SIG-M5 (cell line): ENCODE measurements at places on chromosomes 2 and 18.
A peak's percentile ranks its signal among the peaks of the same experiment; 100 is the strongest.

DNA sequence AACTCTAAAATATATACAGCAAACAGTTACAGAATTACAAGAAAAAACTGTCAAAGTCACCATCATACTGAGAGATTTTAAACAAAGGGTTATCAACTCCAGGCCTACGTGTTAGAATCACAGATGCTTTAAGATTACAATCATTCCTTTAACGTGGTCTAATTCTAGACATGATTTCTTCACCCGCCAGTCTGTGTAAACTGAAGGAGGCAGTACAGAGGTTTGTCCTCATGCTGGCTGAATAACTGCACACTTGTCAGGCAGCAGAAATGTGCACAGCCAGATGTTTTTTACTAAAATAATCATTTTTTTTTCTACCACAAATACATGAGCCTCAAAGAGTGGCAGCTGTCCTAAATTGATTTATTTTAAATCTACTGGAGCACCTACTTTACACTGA lies 15.5 kb upstream of the NEURL3 start:
- no peak for DNase-seq

DNA sequence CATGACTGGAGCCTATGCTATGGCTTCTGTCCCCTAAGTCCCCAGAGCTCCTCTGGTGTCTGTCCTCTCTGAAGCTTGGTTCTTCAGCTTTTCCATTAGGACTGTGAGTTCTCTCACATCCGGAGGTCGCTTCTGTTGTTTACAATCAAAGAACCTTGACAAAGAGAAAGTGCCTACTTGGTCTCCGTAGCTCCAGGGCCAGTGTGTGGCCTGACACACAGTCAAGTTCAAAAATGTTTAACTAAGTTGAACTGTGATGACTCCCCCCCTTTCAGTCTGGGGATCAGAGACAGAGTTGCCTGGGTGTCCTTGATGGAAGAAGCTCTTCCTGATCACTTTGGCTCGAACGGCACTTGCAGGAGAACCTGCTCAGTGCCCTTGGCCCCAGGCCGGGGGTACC lies 26.3 kb upstream of the YWHAQ start:
- DNase-seq = no peak

DNA sequence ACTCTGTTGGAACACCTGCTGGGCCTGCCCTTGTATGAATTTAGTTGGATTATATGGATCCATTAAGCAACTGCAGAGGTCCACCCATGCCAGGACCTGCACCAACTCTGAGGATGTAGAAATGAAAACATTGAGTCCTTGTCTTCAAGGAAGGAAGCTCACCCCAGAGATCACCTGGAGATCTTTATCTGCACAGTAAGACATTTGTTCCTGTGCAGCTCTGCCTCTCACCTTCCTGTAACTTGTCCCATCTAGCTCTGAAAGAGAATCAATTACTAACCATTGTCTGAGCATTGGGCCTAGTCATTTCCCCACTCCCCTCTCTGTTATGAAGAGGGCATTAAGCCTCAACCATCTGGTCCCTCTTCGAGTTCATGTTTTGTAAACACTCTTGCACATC lies 105.2 kb upstream of the YWHAQ start:
- DNase-seq = no peak

DNA sequence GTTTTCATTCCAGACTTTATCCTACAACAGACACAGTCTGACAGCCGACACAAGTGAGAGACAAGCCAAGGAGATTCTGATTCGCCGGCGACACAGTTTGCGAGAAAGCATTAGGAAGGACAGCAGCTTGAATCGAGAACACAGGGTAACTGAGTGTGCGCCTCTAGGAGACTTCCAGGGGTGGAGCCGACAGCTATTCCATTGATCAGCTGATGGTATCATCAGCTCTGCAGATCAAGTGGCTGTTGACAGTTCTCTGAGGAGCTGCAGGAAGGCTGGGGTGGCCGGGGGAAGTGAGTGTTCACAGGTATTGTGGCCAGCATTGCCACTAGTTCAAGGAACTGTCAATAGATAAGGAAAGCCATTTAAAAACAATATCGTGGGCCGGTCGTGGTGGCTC lies 57.3 kb upstream of the TMEM182 start:
- no peak for DNase-seq

DNA sequence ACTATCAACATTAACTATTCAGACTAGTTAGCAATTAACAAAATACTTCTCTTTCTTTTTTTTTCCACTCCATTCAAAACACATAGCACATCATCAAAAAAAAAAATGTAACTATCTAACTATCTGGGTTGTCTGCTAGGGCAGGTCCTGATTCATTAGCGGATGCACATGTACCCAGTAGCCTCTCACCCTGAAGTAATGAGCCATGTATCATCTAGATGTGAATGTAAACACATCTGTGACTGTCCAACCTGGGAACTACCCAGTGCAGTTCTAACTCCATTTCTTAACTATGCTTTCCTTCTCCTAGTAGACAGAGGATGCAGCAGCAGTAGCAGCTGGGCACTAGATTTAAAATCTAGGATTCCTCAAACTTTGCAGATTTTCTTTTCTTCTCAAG lies 183.1 kb upstream of the PIK3C3 start:
- no peak for DNase-seq

- DNase-seq = peak; percentile 23
These were observed 2.1 kb downstream of the NCKAP1 start for GRCh38 chr2:183035954-183036669.

DNA sequence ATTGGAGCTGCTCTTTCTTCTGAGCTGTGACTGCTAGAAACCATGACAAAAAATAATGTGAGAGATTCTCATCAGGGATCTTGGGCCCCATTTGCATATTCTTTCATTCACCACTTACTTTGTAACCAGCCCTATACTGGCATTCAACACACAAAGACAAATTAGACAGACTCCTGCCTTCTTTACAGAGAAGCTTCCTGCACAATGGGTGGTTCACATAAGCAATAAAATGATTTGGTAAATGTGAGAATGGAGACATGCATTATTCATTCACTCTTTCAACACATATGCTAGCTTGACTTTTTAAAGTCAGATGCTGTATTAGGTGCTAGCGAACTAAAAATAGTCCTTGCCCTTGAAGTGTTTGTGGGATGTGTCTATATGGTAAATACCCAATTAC lies 174.4 kb downstream of the NCKAP5 start:
- no peak for DNase-seq

DNA sequence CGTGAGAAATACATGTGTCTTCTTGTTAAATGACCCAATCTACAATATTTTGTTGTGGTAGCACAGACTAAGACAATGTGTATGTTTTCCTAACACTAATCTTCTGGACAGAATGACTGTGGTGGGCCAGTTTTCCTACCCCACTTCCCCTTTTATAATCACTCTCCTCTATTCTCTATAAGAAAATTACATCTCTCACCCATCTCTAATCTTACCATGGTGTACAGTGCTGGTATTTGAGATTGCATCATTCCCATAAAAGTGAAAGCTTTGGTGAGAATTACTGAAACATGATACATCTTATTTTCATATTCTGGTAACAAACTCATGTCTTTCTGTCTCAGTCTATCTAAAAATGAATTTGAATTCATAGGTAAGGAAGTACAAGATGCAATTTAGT lies 40.5 kb downstream of the CAVIN2 start:
- DNase-seq = no peak

- DNase-seq = no peak
These were observed 13.1 kb downstream of the EIF4E2 start for GRCh38 chr2:232563580-232563979.

DNA sequence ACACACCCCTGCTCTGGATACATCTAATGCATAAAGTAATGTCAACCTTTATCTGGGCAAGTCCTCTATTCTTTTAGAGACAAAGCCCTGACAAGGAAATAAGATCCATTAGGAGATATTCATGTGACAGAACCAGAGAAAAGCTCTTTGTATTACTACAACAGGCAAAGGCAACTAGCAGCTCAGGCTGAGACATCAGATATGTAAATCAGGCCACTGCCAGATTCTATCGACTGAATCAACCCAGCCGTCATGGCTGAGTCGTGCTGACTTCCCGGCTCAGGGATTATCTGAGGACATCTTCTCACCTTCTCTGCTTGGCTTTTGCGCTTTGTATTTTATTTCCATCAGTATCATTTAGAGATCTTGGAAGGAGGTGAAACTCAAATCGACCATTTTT lies 294.5 kb downstream of the PLCL1 start:
- DNase-seq = no peak

DNA sequence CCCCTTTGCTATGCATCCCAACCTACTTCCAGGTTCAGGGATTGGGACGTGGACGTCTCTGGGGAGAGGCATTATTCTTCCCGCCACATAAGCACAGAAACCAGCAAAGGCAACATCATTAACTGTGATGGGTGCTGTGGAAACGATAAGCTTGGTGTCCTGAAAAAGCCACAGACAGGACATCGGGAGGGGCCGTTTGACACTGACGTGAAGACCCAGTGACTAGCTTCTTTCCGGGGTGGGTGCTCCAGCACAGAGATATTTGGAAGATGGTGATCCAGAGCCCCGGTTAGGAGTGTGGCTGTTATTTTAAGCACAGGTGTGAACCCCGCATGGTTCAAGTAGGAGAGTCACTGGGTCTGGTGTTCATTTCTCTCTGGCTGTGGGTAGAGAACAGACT lies 163.8 kb upstream of the HDAC4 start:
- no peak for DNase-seq
